ENCODE measurements at places on chromosomes 2 and 18.

DNA sequence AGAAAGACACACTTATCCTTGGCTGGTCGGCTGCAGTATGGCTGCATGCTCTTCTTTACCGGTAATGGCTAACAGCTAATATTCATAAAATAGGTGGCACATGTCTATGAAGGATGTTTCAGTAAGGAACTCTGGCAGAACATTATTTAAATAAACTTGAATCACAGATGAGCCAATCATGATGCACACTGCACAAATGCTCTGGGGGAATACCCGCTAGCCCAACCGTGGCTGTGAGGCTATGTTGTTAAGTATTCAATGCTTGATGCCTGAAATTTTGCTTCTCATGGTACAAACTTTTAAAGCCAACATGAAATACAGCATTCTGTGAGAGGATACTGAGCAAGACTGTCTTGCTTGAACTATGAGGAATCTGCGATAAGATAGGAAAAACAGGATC is 505.8 kb downstream of the ZEB2 start:
- no peak for DNase-seq

DNA sequence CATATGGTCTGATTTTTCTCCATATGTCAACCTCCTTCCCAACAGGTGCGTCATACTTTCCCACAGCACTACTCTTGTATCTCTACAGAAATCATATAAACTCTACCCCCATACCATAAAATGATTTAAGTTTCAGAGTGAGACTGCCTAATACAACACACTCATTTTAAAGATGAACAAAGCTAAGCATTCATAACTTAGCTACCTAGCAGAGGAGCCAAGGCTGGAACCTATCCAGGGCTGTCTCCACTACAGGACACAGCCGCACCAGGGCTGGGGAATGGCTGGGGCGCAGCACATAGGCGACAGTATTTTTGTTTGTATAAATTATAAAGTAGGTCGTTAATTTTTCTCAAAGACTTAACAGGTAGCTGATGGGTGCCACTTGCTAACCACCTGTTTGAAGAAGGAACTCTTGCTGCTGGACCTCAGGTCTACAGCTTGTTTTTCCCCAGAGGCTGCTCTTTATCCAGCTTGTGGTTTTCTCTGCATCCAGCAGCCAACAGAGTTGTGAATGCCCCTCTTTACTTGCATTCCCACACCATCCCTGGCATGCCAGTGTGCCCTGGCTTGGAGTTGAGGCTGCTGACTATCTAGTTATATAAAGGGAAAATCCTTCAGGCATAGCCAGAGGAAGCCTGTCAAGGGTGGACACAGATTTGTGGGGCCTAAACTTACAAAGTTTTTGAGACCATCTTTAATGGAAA is 62.0 kb downstream of the HNRNPLL start:
- no peak for DNase-seq

GRCh38 chr2:50379351-50379750 is 652.6 kb downstream of the NRXN1 start:
- DNase-seq, result no peak

GRCh38 chr2:228599297-228599696 is 417.8 kb upstream of the SPHKAP start:
- no peak for DNase-seq

GRCh38 chr2:9791711-9792110 is 51.6 kb upstream of the TAF1B start:
- no peak for DNase-seq

- no peak for DNase-seq
Measured at GRCh38 chr2:989781-990467, 39.3 kb downstream of the SNTG2 start.

- no peak for DNase-seq
Measured at GRCh38 chr2:200396781-200397242, 90.3 kb downstream of the SPATS2L start.

DNA sequence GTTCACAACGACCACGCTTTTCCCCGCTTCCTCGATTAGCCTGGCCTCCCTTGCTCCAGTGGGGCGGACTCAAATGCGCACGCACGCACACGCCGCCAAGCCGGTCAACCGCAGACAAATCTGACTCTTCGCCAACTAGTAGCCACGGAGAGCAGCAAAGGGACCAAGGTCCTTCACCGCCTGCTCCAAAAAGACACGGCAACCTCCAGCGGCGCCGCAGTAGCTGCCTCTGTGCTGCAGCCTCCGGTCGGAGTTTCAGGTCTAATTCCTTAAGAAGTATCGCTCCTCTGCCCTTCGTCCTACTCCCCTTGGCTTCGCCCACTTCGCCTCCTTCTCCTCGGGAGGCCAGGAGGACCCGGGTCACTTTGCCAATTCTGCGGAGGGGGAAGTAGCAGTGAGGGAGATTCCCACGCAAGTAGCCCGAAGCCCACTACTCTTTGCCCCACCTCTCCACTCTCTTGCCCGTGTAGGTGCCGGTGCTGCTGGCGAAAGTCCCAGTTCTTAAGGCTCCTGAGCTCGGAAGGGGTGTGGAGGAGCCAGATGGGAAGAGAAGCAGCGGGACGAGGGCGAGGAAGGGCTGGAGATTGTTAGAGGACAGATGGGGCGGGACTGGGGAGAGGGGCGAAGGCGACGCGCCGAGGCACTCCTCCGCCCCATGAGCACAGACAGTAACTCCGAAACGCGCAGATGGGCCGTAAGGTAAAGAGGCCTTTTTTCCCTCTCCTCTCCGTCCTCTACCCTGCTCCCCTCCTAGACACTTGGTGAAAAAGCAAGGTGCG is 615 bp downstream of the AKAIN1 start:
- no peak for DNase-seq

GRCh38 chr2:39093218-39093898 is 27.5 kb downstream of the SOS1 start:
- DNase-seq, result no peak

DNA sequence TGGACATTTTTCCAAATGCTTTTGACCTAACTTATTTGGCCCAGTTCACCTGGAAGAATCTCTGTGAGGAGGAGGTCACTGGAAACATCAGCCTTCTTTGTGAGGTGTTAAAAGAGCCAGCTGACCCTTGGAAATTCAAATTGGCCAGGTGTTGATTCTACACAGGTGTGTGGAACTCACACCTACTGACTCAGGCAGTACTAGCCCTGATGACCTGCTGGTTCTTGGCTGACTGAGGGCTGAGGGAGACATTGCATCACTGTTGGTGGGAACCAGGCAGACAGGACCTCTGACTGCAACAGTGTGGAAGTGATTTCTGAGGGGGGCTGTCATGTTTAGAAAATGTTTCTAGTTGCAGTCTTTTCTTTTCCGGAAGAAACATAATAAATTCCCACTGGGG is 242.2 kb upstream of the LRRTM1 start:
- no peak for DNase-seq

GRCh38 chr2:95225658-95226057 is 18.3 kb downstream of the ZNF892 start:
- no peak for DNase-seq

DNA sequence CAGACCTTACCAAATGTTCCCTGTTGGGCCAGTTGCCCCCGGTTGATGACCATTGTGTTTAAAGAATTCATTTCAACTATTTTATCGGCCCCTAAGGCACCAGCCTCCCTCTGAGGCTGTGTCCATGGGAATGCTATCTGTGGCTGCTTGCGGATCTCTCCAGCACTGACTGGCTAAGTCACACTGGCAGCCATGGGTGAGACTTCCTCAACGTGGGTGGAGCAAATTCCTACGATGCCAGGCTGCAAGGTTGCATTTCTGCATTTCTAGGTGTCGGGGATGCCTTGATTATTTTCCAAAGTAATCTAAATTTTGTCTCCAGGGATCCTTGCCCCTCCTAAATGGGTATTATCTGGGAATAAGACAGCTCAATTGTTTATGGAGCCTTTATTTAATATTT is 6.2 kb downstream of the CXCR4 start:
- DNase-seq, result no peak

DNA sequence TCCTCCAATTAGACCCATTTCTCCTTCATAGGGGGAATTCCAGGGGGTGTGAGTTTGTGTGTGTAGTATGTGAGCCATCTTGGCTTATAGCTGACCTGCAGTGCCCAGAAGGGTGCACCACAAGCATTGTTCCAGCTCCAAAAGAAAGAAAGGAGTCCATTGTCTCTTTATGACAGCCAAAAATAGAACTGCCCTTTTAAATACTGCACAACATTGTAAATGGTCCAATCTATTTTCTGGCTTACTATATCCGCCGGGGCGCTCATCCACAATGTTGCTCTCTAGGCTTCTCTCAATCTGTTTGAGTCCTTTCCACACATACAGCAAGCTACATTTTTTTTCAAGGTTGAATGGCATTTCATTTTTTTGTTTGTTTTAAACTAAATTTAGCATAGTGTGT is 517.5 kb downstream of the STK39 start:
- no peak for DNase-seq

- no peak for DNase-seq
Measured at GRCh38 chr2:30681022-30681421, 126.2 kb downstream of the CAPN13 start.

DNA sequence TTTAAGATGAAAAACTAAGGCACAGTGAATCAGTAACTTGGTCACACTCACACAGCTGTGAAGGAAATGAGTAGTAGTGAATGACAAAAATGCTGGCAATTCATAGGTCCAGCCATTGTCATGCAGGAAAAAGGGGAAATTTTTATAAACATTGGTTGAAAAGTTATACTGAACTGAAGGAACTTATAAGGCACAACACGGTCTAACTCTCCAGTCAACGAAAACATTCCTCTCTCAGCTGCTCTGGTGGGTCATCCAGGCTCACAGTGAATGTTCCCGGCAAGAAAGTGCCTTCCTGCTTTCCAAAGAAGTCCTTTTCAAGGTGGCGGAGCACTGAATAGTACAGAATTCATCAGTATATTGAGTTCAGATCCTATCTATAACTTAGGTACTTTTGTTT is 476.1 kb downstream of the DCC start:
- no peak for DNase-seq

GRCh38 chr2:203591642-203592041 is 56.5 kb upstream of the RAPH1 start:
- DNase-seq, result no peak

DNA sequence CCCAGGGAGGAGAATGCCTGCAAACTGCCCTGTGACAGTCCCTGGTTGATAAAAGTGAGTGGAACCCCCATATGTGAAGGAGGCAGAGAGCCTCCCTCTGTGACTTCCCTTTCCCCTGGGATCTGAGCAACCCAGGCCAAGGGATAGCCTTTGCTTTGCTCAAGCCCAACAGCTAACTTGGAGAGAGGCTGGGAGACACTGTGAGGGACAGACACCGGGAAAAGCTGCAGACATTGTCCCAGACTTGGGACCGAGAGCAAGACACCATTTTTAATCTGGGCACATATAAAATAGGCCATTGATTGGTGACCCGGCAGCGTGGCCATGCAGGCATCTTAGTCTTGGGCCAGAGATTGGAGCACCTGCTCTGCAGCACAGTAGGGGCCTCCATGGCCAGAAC is 96.1 kb upstream of the SALL3 start:
- DNase-seq, result no peak

DNA sequence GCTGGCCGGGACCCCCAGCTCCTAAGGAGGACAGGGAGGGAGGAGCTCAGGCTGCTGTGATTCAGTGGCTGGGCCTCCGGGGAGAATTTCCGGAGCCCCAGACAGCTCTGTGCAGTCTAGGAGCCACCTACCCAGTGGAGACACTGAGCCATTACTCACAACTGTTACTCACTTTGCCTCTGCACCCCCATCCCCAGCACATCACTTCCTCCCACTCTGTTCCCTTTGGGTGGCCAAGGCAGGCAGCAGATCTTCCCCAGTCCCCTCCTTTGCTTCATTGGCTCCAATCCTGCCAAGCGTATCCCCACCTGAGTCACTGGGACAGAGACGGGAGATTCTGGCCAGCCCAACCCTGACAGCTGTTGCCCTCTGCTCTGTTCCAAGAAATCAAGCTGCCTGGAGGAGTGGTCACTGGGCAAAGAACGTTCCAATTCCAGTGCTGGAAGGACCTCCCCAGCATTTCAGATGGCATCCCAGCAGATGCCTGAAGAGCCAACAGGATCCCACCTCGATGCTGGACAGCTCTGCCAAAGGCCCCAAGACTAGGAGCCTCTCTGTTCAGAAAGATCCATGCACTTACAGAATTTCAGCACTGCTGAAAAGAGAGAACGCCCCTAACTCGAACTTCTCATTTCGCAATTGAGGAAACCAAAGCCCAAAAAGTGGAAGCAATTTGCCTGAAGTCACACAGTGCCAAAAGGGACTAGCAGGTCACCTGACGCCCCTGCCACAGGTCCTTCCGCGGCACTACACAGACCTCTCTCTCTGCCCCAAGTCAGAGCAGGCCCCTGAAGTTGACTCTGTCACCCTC is 68.3 kb downstream of the TNS1 start:
- DNase-seq, result no peak

- DNase-seq, result no peak
Measured at GRCh38 chr2:73994178-73994831, 9.6 kb downstream of the TET3 start.

- no peak for DNase-seq
Measured at GRCh38 chr2:100218552-100218951, 76.2 kb upstream of the AFF3 start.

DNA sequence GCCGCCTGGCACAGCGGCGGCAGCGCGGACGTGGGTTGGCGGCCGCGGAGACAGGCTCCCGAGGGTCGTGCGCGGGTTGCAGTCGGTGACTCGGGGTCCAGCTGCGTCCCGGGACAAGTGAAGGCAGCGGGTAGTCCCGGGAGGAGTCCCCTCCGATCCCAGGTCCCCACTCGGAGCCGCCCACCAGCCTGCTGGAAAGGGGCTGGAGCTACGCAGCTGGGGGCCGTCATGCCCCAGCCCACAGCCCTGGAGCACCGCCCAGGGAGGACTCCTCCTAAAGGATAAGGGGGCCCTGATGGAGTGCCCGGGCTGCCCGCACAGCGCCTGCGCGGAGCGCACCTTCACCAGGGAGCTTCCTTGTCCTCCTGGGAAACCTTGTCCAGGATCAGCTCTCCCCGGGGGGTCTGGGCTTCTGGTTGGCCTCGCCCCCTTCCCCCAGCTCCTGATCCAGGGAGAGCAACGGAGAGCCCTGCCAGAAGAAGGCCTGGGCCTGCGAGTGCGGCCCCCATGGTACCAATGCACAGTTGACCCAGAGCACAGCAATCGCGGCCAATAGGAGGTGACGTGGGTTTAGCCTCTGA is 25.9 kb upstream of the ALPP start:
- no peak for DNase-seq

- DNase-seq, result no peak
Measured at GRCh38 chr18:75638223-75638775, 210.8 kb upstream of the SMIM21 start.

DNA sequence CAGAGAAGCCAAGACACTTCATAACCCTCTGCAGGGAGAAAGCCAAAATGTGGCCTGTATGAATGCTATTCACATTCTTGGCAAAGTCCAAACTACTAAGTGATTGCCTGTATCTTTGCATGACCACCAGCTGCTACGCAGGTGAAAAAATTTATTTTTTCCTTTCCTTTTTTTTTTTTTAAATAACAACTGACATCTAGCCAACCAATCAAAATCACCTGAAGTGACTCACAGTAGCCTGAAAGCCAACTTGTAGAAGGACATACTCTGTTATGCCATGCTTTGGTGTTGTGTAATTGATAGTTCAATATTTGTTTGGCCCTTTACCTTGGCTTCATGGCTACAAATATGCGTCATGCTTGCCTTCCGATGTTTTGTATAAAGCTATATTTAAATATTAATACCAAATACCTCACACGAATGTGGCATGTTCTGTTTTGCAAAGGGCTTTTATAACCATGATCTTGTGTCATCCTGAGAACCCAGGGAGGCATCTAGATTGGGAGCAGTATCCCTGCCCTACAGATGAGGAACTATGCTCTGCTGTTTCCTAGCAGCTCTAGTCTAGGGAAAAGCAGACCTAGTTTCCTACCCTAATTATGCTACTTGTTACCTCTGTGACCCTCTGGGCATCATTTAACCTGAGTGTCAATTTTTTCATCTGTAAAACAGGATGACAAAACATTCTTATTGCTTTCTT is 102.1 kb downstream of the MYOM1 start:
- no peak for DNase-seq

Data from effector CD4-positive, alpha-beta T cell (primary cell).